ENCODE measurements at places on chromosomes 1 and 21.

DNA sequence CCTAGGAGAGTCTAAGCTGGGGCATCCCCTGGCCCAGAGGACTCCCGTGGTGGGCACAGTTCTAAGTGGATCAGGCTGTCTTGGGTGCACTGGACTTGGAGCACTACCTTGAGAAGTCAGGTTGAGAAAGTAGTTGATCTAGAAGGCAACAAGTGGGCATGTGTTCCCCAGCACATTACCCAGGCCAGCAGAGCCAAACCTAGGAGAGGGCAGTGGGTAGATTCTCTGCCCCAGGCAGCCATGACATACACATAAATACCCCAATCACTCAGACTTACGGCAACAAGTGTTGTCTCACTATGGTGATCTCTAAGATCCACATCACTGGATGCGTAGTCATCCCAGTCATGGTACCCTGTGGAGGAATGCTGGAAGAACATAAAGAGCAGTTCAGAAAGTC, 1.6 kb upstream of the PMF1 start:
- no peak for DNase-seq

DNA sequence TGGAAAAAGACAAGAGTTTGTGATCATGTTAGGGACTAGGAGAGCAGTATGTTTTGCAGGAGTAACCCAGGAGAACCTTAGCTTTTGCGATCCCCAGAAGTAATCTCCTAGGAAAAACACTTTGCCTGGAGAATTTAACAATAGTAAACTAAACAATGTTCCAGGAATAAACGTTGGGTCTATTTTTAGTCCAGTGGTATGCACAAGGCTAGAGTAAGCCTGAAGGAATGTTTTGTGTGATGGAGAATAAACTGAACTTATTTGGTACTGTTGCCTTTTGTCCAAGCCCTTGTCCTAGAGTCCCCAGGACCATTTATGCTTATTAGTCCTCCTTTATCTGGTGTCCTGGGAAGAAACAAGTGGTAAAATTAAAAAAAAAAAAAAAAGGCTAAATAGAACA, 28.7 kb upstream of the RGS5 start:
- no peak for DNase-seq

- peak; percentile 51 for DNase-seq
These were observed 12.4 kb upstream of the SLC19A1 start for GRCh38 chr21:45554477-45555175.

DNA sequence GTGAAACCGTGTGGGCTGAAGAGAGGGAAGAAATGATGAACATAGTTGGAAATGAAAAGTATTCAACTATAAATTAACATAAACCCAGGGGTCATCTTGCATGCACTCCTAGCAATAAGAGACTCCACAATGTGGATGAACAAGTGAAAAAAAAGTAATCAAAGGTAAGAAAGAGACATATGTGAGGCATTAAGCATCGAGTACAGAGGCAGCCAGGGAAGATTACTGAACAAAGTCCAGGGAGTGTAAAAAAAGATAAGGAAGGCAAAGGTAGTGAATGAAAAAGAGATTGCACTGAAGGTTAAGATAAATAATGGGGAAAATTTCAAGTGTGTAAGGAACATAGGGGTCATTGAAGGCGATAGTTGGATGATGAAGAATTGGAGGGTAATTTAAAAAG, 330.8 kb upstream of the PROX1 start:
- DNase-seq = no peak

DNA sequence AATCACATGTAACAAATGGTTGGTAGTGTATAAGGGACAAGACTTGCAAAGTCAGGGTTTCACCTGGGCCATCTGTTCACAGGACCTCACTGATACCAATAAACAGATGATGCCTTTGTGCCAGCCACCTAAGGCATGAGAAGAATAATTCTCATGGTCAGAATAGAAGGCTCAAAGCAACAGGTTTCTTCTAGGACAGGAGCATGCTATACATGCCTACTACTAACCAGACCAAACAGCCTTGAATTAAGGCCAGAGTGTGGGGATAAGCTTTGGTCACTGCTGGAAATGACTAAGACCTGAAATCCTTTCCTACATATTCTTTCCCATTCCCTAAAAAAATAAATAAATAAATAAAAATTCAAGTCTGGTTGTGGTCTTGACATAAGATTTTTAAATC, 17.5 kb downstream of the PSMB2 start:
- no peak for DNase-seq

DNA sequence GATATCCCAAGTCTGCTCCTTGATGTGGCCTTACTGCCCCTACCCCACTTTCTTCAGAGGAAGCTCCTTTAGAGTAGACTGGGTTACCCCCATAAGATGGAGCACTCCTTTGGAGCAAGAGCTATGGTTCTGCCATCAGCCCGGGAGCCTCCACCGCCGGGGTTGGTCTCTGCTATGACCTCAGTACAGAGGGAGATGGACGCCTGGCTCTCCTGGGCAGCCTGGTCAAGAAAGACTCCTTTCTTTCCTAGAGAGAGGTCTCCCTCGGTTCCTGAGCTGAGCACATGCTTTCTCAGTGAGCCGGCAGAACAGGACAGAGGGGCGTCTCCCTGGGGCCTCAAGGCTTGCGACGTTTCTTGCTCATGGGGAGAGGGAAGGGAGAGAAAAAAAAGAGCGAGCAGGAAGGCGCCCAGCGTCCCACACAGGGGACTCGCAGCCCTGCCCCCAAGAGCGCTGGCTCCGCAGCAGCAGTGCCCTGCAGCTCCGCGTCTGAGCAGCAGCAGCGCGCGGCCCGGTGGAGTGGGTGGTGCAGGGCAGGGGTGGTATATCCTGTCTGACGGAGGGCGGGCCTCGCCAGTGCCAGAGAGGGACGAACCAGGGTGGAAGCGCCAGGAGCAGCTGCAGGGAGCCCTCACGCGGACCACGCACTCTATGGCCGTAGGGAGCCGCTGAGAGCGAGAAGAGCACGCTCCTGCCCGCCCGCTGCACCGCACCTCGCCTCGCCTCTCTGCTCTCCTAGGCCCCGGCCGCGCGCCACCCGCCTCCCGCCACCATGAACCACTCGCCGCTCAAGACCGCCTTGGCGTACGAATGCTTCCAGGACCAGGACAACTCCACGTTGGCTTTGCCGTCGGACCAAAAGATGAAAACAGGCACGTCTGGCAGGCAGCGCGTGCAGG, at the start of gene PKP1:
TSS of gene PKP1 (plus strand) at position 576 of the 899 bp plus-strand sequence. CDS start at position 773, 197 bp downstream.
- peak; percentile 74 for DNase-seq

GRCh38 chr1:175737451-175737850, 5.9 kb downstream of the TNR start:
- no peak for DNase-seq

- no peak for DNase-seq
These were observed 83.1 kb downstream of the PTBP2 start for GRCh38 chr1:96804648-96805047.

- DNase-seq = no peak
These were observed 649.5 kb upstream of the ADGRL2 start for GRCh38 chr1:81151206-81151605.

- no peak for DNase-seq
These were observed 48.7 kb downstream of the SPAG17 start for GRCh38 chr1:118136187-118136941.

DNA sequence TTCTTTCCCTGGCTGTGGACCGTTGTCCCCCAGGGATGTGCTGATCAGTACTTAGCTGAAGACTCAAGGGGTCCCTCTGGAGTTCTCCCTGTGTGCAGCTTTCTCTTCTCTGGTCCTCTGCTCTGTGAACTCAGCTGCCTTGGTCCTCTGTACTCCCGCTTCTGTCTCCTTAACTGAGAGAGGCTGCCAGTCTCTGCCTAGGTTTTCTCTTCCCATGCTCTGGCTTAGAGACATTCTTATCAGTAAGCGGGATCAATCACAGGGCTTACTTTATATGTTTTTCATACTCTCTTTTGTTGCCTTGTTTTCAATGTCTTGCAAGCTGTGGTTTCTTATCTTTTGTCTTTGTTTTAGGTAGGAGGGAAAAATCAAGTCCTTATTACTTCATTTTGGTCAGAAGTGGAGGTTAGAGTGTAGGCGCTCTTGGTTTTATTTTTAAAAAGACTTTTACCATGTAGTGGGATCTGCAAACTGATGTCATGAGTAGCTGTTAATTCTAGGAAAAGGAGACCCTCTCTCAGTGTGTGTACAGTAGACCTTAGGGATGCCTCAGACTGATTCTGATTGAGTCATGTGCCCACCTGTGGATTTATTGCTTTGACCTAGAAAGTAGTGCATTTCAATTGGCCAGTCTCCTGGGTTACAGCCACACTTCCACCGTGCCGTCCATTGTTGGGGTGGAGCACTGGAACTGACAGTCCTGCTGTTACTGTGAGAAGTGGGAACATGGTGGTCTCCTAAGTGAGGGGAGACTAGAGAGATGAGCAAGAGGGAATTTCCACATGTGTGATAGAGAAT, 46.6 kb downstream of the TTC3 start:
- DNase-seq = no peak

- no peak for DNase-seq
These were observed 376.3 kb upstream of the CAMK1G start for GRCh38 chr1:209207126-209207700.

DNA sequence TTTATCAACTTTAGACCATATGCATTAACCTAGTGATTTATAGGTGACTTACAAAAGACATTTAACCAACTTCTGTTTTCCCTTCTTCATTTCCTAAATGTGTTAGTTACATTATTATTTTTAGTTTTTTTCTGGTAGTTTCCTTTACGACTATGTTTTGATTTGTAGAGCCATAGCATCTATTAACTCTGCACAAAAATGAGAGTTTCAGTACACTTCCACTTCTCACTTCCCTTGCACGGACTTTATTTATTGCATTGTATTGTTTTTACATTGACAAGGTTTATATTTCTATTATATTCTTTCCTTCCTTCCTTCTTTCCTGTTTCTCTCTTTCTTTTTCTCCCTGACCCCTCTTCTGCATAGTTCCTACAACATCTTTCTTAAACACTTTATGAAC, 14.7 kb downstream of the PKN2 start:
- DNase-seq = no peak

DNA sequence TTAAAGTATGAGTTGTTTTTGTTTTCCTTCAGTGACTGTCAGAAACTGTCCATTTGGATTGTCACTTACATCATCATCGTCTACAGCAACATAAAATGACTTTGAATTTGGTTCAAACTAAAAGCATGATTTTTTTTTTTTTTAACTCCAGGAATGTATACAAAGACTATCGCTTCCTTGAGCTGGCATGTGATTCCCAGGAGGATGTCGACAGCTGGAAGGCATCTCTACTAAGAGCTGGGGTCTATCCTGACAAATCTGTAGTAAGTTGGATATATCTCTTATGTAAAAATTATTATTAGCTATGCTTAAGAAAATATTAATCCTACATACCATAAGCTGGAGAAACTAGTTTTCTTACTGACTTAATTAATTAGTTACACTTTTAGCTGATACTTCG, 111.9 kb upstream of the C1orf105 start:
- no peak for DNase-seq

GRCh38 chr1:47326271-47326670, 7.3 kb upstream of the CMPK1 start:
- DNase-seq = no peak

DNA sequence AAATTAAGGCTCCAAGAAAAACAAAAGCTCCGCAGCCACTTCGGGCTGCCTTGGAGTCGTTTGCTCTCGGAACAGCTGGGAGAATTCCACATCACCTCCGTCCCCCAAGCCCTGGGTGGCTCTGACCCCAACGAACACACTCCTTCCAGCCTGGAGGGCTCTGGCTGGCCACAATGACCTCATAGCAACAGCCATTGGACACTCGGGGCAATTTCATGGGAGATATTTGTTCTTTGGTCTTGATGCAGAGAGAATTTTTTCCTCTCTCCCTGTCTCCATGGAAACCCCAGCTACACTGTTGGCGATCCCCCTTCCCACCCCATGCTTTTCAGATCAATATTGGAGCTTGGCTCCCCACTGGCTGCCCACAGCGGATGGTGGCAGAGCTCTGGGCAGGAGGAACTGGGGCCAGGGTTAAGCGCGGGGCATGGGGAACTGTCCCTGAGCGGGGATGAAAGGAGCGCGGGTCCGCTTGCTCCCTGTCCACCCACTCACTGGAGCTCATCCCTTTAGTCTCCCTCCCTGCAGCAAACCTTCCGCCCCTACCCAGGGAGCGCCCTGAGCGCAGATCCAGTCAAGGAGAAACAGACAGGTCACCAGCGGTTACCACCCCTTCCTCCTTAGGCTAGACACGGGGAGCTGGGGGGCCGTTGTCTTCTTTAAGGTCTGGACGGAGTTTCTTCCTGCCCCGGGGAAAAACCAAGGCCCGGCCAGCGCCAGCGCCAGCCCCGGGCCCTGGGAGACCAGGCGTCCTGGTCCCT, 1.2 kb downstream of the WNT4 start:
- no peak for DNase-seq

GRCh38 chr1:224959115-224959514, 29.6 kb downstream of the DNAH14 start:
- DNase-seq = no peak

GRCh38 chr1:195831789-195832188, 776.5 kb downstream of the KCNT2 start:
- DNase-seq = no peak

- DNase-seq = no peak
These were observed 1331.1 kb downstream of the MRPL39 start for GRCh38 chr21:24276204-24276603.

DNA sequence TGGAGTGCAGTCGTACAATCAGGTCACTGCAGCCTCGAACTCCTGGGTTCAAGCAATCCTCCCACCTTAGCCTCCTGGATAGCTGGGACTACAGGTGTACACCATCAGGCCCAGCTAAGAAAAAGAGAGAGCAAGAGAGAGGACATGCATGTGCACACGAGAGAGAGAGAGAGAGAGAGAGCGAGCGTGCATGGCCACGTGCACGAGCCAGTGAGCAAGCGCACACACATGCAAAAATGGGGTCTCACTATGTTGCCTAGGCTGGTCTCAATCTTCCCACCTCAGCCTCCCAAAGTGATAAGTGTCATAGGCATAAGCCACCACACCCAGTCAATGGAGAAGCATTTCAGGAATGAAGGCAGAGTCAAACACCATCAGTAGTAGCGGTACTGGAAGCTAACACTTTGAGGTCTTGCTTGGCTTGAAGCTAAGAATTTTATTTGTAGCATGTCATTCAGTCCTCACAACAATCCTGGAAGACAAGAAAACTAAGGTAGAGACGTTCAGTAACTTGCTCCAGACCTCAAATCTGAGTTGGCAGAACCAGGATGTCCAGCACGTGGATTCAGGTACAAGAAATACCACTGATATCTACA, 14.5 kb downstream of the GNB1 start:
- no peak for DNase-seq

DNA sequence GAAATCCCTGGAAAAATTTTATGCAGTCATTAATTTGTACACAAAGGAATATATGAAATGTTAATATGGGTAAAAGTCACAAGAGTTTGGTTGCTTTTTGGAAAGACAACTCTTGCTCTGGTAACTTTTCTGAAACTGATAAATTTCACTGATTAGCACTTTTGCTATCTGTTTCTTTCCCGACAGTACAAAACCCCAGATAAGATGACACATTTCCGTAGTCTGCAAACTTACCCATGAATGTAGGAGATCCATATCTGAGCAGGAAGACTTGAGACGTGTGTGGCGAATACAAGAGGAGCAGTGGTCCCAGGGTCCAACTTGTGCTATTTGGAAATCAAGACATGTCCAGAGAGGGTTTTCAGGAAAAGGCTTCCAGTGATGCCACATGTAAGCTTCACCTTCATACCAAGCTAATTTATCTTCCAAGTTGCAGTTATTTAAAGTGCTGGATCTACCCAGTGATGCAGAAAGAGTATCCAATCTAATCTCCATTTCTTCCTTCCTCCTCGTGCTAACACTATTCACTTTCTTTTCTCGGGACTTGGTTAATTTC, 35.9 kb upstream of the SAMSN1 start:
- no peak for DNase-seq

GRCh38 chr1:231930257-231930947, 303.8 kb downstream of the DISC1 start:
- DNase-seq = no peak

GRCh38 chr1:43879414-43879813, 54.2 kb upstream of the ARTN start:
- no peak for DNase-seq

- DNase-seq = no peak
These were observed 802 bp downstream of the CYP4X1 start for GRCh38 chr1:47024141-47024801.

Measured in GOT3 (cell line).